ENCODE measurements at places on chromosomes 16 and 17. TPM values are rescaled to one million over a fixed set of nuclear protein-coding genes. Genes with fewer than 3 reads are reported as not detected.

KRT32 gene
- total RNA-seq = not detected

HNF1B gene
- not detected for total RNA-seq

TAT gene
- not detected for total RNA-seq

GSG1L gene
- not detected for total RNA-seq

IRX6 gene
- total RNA-seq = not detected

ABCA10 gene
- total RNA-seq = 0.65 TPM

KRTAP1-3 gene
- not detected for total RNA-seq

FOXJ1 gene
- not detected for total RNA-seq

TMEM235 gene
- 0.16 TPM for total RNA-seq

NACA2 gene
- total RNA-seq = not detected

OTOP3 gene
- total RNA-seq = not detected

CCL11 gene
- not detected for total RNA-seq

GRB7 gene
- total RNA-seq = 0.16 TPM

PDE6G gene
- total RNA-seq = 3.5 TPM

AGRP gene
- total RNA-seq = not detected

TM4SF5 gene
- not detected for total RNA-seq

LMF1 gene
- total RNA-seq = 5.0 TPM

NPIPB9 gene
- 1.5 TPM for total RNA-seq

CES3 gene
- total RNA-seq = not detected

ABI3 gene
- 7.3 TPM for total RNA-seq

CCL15 gene
- not detected for total RNA-seq

SCIMP gene
- not detected for total RNA-seq

ABCA8 gene
- total RNA-seq = 0.25 TPM

ACSM2A gene
- 0.16 TPM for total RNA-seq

OR1D2 gene
- total RNA-seq = not detected

CCL13 gene
- total RNA-seq = not detected

TBC1D3K gene
- not detected for total RNA-seq

SMIM22 gene
- not detected for total RNA-seq

CNOT1 gene
- total RNA-seq = 90.2 TPM

CD300H gene
- total RNA-seq = not detected

TBC1D3H gene
- not detected for total RNA-seq

CBFA2T3 gene
- 0.06 TPM for total RNA-seq

SHISA6 gene
- total RNA-seq = not detected

LGALS9B gene
- not detected for total RNA-seq

FOXN1 gene
- total RNA-seq = not detected

STAC2 gene
- not detected for total RNA-seq

C16orf92 gene
- total RNA-seq = not detected

PRR35 gene
- total RNA-seq = not detected

OR4D1 gene
- not detected for total RNA-seq

ZNF423 gene
- total RNA-seq = 12.1 TPM

CPHXL2 gene
- total RNA-seq = not detected

PNMT gene
- total RNA-seq = 0.31 TPM

TMEM220 gene
- 1.1 TPM for total RNA-seq

TMC8 gene
- 0.16 TPM for total RNA-seq
